NCI-H2171 (cell line): ENCODE measurements at places on chromosomes 3 and 15.

DNA sequence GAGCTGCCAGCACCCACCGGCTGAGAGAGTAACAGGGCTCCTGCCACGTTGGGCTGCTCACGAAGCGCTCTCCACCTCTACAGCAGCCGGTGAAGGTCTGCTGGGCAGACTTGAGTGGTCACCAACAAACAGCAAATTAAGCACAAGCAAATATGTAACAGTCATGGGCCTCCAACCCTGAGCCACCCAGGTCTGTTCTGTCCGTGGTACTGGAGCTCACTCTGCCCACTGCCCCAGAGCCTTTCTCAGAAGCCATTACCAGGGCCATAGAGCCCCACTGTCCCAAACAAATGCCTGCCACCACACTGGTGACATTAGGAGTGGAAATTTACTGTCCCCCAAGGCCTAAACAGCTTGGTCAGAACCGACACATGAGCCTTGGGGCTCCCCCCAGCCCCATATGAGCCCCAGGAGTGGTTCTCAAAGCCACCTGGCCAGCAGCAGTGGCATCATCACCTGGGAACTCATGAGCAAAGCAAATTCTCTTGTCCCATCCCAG, 56.6 kb downstream of the LRIG1 start:
- no peak for DNase-seq

DNA sequence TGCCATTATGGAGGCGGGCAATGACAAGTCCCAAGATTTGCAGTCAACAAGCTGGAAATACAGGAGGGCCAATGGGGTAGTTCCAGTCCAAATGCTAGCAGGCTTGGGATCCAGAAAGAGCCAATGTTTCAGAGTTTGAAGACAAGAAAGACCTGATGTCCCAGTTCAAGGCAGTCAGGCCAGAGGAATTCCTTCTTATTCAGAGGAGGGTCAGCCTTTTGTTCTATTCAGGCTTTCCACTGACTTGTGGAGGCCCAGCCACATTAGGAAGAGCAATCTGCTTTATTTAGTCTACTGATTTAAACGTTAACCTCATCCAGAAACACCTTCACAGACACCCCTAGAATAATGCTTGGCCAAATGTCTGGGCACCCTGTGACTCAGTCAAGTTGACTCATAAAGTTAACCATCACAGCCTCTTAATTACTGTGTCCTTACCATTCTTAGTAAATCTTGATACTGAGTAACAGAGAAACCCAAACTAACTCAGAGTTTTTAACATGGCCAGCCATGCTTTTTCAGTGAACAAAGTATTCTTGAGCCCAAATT, 50.9 kb upstream of the NPHP3 start:
- no peak for DNase-seq

DNA sequence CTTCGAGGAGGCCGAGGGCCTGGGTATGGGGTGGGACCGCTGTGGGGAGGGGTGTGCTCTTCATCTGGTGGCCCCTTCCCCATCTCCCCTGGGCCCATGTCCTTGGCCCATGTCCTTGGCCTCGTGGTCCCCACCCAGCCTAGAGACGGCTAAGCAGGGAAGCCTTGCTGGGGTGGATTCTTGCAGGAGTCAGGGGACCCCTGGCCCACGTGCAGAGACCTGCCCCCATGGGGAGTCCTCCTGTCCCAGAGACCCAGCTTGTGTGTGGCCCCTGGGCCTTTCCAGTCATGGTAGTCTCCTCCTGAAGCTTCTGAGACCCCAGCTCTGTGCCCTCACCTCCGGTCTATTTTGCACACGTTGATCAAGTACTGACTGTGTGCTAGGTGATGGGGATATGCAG, 97.4 kb downstream of the TBC1D2B start:
- DNase-seq, result no peak

- DNase-seq, result no peak
Observed at GRCh38 chr3:25144430-25144829, 283.6 kb upstream of the RARB start.

DNA sequence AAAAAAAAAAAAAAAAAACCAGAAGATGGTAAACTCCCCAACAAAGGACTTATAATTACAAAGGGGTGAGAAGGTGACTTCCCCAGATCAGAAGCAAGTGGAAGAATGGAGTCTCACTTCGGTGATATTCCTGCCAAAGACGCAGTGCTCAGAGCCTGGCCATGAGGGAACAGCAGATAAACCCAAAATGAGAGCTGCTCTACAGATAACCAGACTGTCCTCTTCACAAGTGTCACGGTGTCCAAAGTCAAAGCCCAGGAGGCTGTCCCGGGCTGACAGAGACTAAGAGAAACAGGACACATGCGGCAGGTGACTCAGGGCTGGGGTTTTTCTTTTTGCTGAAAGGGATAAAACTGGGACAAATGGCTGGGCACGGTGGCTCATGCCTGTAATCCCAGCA, 48.8 kb downstream of the HMCES start:
- DNase-seq, result no peak

- DNase-seq, result no peak
Observed at GRCh38 chr3:170368921-170369320, 11.4 kb downstream of the SKIL start.

- DNase-seq, result no peak
Observed at GRCh38 chr3:157436583-157437291, at the start of gene PTX3. Gene PTX3 (plus strand): TSS chr3:157436850. CDS start chr3:157436934, 84 bp downstream.

GRCh38 chr3:123459862-123460261, 11.0 kb upstream of the ADCY5 start:
- DNase-seq, result no peak

DNA sequence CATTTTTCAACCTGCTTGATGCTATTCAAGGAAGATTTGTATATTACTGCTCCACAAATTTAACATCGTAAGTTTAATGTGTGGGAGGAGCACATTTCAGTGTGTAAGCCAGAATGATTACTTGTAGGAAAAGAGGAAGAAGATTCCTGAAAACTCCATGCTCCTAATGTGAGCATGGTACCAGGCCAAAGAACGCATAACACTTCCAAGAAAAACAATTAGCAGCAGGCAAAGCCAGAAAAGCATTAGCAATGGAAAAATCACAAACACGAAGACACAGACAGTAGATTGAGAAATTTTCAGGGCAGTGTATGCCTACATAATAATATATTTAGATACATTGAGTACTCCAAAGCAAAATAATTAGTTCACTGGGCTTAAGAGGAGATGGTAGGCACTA, 96.6 kb upstream of the CBLB start:
- DNase-seq, result no peak

GRCh38 chr3:170128977-170129431, 52.5 kb downstream of the PHC3 start:
- no peak for DNase-seq
